ENCODE measurements at places on chromosomes 1 and 21. TPM values are rescaled to one million over a fixed set of nuclear protein-coding genes. Genes with fewer than 3 reads are reported as not detected.

DNA sequence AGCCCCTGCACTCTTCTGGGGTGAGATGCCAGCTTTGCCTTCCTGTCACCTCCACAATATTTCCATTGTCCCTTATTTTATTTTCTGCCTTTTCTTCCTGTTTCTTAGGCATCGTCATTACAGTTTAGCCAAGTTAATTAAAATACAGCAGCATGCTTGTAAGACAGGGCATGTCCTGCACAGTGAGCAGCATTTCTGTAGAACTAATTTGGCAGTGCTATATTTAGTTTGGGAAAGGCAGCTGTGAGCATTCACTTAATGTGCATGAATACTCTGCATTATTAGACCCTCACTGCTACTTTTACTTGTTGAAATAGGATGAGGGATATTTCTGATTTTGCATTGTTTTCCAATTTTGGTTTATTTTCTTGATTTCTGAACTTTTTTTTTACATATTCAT lies 133.3 kb downstream of the KCNK2 start:
- no peak for DNase-seq

DNA sequence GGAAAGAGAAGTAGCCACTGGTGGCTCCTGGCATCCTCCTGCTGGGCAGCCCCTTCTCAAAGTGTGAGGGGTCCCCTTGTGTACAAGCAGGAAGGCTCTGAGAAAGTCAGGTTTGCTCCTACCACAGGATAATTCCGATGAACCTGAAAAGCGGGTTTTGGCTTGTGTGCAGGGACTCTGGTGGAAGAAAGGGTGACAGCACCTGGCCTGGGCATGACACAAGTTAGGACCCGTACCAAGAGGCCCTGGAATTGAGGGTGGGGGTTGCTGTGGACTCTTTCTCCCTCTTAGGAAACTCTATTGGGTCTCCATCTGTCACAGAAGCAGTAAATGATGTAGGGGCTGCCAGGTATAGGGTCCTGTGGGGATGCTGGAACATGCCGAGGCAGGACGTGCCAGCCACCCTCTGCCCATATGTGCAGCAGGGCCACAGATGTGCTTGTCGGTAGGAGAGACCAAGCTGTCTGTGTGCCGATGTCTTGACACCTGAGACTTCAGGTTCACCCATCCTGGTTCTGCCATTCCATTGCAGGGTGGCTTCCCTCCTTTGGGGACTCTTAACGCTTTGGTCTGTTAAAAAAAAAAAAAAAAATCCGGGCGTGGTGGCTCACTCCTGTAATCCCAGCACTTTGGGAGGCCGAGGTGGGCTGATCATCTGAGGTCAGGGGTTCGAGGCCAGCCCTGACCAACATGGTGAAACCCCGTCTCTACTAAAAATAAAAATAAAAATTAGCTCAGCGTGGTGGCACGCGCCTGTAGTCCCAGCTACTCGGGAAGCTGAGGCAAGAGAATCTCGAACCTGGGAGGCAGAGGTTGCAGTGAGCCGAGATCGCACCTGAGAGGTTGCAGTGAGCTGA lies 9.8 kb downstream of the C1orf35 start:
- no peak for DNase-seq

CD55 gene
- 18.8 TPM for total RNA-seq

BNIPL gene
- 3.8 TPM for total RNA-seq

- DNase-seq = no peak
Measured at GRCh38 chr1:182183606-182184005, 122.1 kb upstream of the ZNF648 start.

DNA sequence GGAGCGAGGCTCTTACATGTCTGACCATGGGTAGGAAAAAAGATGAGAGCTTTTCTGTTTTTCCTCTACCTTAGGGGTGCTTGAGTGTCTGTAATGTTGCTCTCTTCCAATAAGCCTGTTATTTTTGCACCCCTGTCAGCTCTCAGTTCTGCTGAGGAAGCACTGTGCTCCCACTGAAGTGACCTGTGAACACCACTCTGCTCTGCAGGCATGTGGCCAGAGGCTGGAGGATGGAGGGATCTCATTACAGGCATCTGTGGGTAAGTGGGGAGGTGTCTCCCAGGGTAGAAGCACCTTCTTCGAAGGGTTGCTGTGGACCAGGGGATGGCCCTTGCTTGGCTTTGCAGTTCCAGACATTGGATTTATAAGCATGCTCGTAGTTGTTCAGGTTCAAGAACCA lies 56.8 kb upstream of the RBM15 start:
- DNase-seq = no peak

DNA sequence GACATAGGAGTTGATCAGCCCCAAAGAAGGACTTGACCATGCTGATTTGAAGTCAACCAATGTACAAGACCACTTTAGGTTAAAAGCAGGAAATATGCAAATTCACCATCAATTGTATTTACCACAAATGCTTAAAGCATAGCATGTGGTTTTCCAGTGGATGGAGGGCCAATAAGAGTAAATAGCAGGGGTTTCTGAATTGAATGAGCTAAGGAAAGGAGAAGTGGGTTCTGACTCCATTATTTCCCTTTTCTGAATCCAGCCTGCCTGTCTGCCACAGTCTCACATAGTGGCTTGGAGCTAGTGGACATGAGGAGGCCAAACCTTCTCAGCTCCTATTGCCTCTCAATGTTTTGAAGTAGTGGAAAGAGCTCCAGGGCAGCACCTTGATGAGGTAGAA lies 7.2 kb upstream of the TNFSF18 start:
- no peak for DNase-seq

GRCh38 chr1:118744420-118744819 lies 243.7 kb downstream of the TBX15 start:
- no peak for DNase-seq

DNA sequence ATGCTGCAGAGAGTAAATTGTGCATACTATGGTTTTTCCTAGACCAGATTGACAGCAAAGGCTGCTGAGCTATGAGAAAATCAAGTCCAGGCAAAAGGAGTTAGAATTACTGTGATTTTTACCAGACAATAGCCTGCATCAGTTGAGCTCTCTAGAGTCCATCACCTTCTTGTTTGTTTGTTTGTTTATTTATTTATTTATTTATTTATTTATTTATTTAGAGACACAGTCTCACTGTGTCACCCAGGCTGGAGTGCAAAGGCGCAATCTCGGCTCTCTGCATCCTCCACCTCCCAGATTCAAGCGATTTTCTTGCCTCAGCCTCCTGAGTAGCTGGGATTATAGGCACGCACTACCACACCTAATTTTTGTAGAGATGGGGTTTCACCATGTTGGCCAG lies 24.2 kb upstream of the ABCB10 start:
- no peak for DNase-seq

PGLYRP3 gene
- not detected for total RNA-seq

DNA sequence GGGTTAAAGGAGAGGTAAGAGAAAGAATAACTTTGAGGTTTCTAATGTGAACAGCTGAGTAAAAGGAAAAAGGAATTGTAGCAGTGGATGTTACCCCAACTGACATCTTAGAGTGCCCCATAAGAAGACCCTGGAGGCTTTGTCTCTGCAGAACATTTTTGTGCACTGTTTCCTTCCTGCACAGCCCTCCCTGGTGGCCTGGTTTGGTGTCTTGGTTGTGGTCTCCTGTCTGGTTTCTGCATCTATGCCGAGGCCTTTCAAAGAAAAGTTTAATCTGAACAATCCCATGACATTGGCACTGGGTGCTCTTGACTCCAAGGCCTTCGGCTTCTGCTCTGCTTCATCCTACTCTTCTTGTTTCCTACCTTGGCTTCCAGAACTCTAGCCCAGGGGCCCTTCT lies 57.8 kb downstream of the RHOU start:
- no peak for DNase-seq

Measured in WTC11 (cell line).